Muscle of arm (tissue), 14 donors: ENCODE measurements at places on chromosomes 2 and 18. TPM values are rescaled to one million over a fixed set of nuclear protein-coding genes. Genes with fewer than 3 reads are reported as not detected.

CLEC4F gene
- polyA plus RNA-seq, result 0.26 TPM

GRCh38 chr2:219687272-219687671 is 59.8 kb downstream of the SLC4A3 start:
- no peak for DNase-seq

- no peak for DNase-seq
Observed at GRCh38 chr2:237383991-237384671, 29.8 kb downstream of the COL6A3 start.

DYNC2LI1 gene
- polyA plus RNA-seq, result not detected

- DNase-seq, result no peak
Observed at GRCh38 chr18:47936952-47937351, 6.5 kb upstream of the SMAD2 start.

DNA sequence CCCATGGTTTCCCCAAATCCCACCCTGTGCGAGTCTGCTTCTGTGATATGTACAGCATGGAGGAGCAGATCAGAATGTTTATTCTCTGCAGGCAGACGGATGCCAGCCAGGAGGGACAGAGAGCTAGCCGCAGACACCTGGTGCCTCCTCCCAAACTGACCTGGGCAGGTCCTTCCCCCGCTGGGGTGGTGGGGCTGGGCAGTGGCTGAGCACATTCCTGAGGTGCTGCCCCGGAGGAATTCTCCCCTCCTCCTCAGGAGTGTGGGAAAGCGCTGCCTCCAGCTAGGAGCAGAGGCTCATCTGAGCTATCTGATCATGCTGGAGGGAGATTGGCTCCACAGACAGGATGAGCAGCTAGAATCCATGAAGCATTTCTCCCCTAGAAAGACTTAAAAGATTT is 21.7 kb downstream of the C2orf92 start:
- DNase-seq, result no peak

GCFC2 gene
- 38.2 TPM for polyA plus RNA-seq

GRCh38 chr2:234996069-234996940 is 44.5 kb downstream of the SH3BP4 start:
- no peak for DNase-seq

- no peak for DNase-seq
Observed at GRCh38 chr18:38642711-38643110, 1077.1 kb upstream of the CELF4 start.

ITPRIPL1 gene
- polyA plus RNA-seq, result not detected

DCDC2C gene
- polyA plus RNA-seq, result not detected
